Activated CD4-positive, alpha-beta memory T cell treated with anti-CD3 and anti-CD28 coated beads for 36 hours (primary cell): ENCODE measurements at places on chromosomes 13 and 19.

- no peak overlapping the region for H3K27ac ChIP-seq
- H3K4me3 ChIP-seq = no peak overlapping the region
- peaks cover 8% of the 10 kb centered on the region for H3K27me3 ChIP-seq
- no peaks in the 10 kb centered on the region for H3K36me3 ChIP-seq
Observed at GRCh38 chr13:97043302-97043701, 49.0 kb upstream of the OXGR1 start.

DNA sequence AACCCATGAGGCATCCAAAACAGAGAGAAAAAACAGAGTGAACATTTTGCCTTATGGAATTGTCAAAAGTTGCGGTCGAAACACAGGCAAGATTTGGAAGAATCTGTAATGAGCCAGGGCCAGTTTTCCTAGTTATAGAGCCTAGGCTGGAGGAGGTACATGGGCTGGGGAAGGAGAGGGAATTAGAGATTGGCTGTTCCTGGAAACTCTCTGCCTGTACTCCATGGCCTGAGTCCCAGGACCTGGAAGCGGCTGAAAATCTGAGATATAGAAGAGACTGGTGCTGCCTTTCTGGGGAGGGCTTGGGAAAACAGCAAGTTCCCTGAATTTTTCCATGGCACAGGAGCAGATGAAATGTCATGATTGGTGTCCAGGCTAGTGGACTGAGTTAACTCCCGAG, 122.8 kb upstream of the KLF12 start:
- no peak for DNase-seq
- H3K27me3 ChIP-seq = no peaks in the 10 kb centered on the region
- peaks cover 73% of the 10 kb centered on the region for H3K4me1 ChIP-seq
- peaks cover 3% of the 10 kb centered on the region for H3K36me3 ChIP-seq
- H3K4me3 ChIP-seq = peak overlapping the region; percentile 27
- peak overlapping the region; percentile 19 for H3K27ac ChIP-seq

GRCh38 chr19:408902-409515, at the start of gene C2CD4C:
Gene C2CD4C, minus strand, starts transcription at chr19:409147. Its CDS starts 786 bp downstream, at chr19:408361.
- peak within 1 kb of the TSS; percentile 68 for H3K4me3 ChIP-seq
- no peaks in the 10 kb centered on the region for H3K36me3 ChIP-seq
- H3K4me1 ChIP-seq = peaks cover 6% of the 10 kb centered on the region
- DNase-seq = peak; percentile 23
- H3K27ac ChIP-seq = no peak within 1 kb of the TSS

DNA sequence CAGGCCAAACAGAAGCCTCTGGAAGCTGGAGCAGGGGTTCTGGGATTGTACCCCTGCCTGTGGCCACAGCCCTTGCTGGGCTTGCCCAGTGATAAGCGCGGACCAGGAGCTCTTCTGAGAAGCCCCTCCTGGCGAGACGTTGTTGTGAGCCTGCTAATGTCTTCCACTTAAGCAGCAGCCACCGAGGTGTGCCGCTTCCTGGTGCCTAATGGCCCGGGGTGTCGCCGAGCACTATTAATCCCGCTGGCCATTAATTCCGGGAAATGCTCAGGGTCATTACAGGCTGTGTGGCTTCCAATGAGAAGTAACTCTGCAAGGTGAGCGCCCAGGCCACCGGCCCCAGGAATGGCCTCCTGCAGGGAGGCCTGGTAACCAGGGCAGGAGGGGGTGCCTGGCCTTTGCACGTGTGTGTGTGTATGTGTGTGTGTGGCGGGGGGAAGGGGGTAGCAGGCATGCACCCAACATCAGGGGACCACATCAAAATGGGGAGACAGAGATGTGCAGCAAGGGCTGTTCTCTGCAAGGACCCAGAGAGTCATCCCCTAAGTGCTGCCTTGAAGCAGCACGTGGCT, 175.0 kb downstream of the URI1 start:
- no peak overlapping the region for H3K27ac ChIP-seq

- no peak overlapping the region for H3K4me3 ChIP-seq
- no peaks in the 10 kb centered on the region for H3K36me3 ChIP-seq
- H3K27me3 ChIP-seq = peaks cover 7% of the 10 kb centered on the region
- no peak overlapping the region for H3K27ac ChIP-seq
- no peaks in the 10 kb centered on the region for H3K4me1 ChIP-seq
Observed at GRCh38 chr13:23472189-23472588, 38.7 kb upstream of the SACS start.

DNA sequence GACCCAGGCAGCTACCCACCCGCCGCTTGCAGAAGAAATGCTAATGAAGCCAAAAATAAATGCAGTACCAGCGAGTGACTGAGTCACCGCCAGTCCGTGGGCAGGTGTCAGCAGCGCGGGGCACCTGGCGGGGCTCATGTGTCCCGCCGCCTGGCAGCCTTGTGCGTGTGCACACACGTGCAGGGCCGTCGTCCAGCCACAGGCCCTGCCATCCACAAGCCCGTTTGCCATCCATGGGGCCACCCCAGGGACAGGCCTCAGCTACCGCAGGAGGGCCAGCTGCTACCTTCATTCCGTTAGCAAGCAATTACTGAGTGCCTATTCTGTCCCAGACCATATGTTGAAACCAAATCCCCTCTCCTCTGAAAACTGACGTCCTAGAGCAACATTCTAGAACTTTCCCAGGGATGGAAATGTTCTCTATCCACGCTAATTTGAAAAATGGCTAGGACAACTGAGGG, 20.5 kb downstream of the NCAN start:
- no peak overlapping the region for H3K4me3 ChIP-seq
- no peak for DNase-seq
- no peak overlapping the region for H3K27ac ChIP-seq
- H3K4me1 ChIP-seq = no peaks in the 10 kb centered on the region
